ENCODE measurements at places on chromosomes 1 and 21.

GRCh38 chr1:65006806-65007205, 40.5 kb upstream of the JAK1 start:
- DNase-seq = no peak

GRCh38 chr1:45730075-45730779, 20.2 kb downstream of the IPP start:
- DNase-seq = peak; percentile 71

GRCh38 chr1:116982319-116983004, 19.1 kb upstream of the CD101 start:
- no peak for DNase-seq

- DNase-seq = no peak
Measured at GRCh38 chr1:186689907-186690306, 9.7 kb upstream of the PTGS2 start.

GRCh38 chr1:54312796-54313316, 93.3 kb downstream of the SSBP3 start:
- DNase-seq = no peak

GRCh38 chr1:13549521-13549920, 34.1 kb upstream of the PDPN start:
- no peak for DNase-seq

GRCh38 chr1:232110281-232111090, 483.9 kb downstream of the DISC1 start:
- no peak for DNase-seq

DNA sequence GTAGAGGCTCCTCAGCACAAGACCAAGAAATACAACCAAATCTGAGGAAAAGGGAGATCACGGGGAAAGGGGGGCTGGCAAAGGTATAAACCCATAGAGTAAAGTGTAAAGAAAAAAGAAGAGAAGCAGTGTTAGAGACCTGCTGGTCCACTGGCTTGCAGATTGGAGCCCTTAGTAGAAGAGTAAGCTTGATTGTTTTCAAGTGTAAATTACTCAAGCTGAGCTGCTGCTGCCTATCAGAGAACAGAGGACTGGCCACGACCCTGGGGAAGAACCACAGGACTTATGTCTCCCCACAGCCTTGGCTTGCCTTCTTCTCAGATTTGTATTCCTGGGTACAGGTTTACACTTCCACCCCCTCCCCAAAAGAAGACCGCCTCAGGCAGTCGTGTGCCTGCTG, 294.2 kb downstream of the LMX1A start:
- DNase-seq = no peak

DNA sequence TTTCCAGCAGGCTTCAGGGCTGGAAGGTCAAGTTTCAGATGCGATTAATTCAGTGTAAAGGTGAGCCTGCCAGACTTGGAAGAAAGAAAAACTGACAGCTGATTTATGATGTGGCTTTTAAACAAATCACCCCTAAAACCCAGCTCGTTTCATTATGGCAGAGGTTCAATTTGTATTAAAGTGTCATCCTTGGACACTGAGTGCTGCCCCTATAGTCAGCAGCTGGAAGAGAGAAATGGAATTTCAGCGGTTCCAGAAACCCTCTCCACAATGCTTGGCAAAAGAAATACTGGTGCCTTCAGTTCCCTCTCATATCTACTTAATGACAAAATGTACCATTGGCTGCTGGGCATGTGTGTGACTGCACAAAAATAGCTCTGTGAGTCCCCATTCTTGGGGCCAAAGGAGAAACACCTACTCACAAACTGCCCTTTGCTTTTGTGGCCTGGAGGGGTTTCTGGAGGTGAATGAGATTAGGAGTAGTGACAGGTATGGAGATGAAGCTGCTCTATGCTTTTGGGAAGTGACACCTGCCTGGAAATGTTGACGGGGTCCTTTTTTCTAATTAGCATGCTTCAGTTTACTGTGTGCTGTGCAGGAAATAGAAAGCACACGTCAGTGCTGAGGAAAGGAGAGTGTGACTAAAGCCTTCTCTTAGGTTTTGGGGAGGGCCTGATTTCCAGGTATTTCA, 95.1 kb upstream of the TSPAN2 start:
- no peak for DNase-seq

GRCh38 chr1:160549665-160550006, 26.6 kb upstream of the SLAMF6 start:
- DNase-seq = no peak

DNA sequence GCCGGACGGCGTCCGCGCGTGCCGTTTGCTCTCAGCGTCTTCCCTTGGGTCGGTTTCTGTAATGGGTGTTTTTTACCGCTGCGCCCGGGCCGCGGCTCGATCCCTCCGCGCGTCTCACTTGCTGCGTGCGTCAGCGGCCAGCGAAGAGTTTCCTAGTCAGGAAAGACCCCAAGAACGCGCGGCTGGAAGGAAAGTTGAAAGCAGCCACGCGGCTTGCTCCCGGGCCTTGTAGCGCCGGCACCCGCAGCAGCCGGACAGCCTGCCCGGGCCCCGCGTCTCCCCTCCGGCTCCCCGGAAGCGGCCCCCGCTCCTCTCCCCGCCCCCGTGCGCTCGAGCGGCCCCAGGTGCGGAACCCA, 159.8 kb downstream of the RUNX1 start:
- no peak for DNase-seq

Measured in NB4 (cell line).